Hepatic stellate cell (primary cell): ENCODE measurements at places on chromosomes 4 and X.
A peak's percentile ranks its signal among the peaks of the same experiment; 100 is the strongest.

- DNase-seq, result no peak
These were observed 142.3 kb downstream of the SHROOM4 start for GRCh38 chrX:50671661-50672060.

DNA sequence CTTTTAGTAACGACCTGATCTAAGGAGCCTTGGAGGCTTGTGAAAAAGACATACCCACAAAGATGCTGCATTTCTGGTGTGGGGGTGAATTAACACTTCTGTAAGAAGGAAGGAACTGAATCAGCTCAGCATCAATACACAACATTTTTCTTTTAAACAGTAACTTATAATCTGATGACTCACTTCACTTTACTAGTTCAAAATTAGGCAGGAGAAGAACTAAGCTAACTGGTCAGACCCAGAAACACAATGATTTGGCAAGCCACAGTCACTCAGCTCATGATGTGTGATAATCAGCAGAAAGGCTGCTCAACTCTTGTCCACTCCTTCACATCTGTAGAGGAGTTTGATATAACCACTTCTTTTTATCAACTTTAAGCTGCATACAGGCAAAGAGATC, 4.6 kb downstream of the MMAA start:
- DNase-seq, result no peak

DNA sequence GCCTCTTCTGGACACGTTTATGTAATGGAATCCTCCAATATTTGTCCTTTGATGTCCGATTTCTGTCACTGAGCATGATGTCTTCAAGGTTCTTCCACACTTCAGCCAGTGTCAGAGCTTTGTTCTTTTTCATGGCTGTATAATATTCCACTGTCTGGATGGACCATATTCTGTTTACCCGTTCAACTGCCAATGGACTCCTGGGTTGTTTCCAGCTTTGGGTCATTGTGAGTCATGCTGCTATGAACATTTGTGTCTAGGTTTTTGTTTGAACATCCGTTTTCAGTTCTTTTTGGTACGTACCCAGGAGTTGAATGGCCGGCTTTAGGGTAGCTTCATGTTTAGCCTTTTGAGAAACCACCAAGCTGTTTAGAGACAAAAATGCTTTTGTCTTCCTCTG, 93.2 kb downstream of the SHOX start:
- no peak for DNase-seq

GRCh38 chr4:74320559-74321118, 12.4 kb downstream of the EPGN start:
- peak; percentile 23 for DNase-seq

DNA sequence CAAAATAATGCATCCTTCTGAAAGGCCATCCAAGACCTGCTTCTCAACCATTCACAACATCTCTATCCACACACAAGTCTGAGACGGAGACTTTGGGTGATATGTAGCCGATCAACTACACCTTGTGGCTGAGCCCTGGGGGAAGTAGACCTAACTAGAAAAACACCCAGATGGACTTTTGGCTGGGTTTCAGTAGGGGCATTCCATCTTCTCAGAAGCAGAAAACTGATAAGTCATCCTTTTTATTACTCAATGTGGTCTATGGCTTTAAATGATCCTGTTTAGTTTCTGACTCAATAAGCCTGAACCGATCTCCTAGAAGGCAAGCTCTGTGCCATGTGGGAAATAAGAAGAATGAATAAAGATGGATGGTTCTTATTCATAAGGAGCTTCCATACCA, 82.5 kb upstream of the AFF2 start:
- no peak for DNase-seq

GRCh38 chr4:148435654-148436406, 6.4 kb downstream of the NR3C2 start:
- DNase-seq, result no peak

GRCh38 chrX:18877469-18877868, 106.4 kb downstream of the PHKA2 start:
- no peak for DNase-seq

GRCh38 chr4:153181700-153182099, 22.5 kb upstream of the TRIM2 start:
- DNase-seq, result no peak

- DNase-seq, result no peak
These were observed 11.6 kb downstream of the USP38 start for GRCh38 chr4:143196323-143196722.

- no peak for DNase-seq
These were observed 22.2 kb upstream of the HSPA4L start for GRCh38 chr4:127759893-127760292.

DNA sequence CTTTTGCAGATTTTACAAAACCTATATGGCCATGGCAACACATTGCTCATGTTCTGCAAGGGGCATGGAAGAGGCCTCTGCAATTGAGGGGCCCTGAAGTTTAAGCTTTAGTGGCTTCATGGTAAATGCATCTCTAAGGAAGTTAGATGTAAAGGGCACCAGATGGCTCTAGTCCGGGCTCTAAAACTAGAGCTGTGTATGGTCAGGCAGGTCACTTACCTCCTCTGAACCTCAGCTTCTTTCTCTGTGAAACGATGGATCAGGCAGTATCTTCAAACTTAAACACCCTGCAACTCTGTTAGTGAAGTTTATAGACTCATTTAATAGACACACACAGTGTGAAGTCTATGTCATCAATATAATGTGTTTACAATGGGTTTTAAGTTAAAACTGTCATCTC, 10.0 kb downstream of the MAGEB17 start:
- no peak for DNase-seq

DNA sequence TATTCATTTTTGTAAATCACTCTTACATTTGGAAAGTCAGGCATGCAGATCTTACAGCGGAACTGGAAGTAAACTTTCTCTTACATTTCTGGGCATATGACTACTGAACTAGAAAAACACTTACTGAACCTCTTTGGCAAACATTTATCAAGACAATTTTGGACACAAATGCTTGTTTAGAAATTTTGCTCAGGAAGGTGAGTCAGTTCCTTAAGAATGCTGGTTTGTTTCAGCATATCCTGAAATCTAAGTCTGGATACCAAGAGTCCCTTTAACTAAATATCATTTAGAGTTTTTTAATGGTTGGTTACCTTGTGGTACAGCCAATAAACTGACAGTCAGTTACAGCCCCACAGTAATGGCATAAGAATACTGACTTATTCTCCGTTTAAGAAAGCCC, 15.0 kb downstream of the SHISA3 start:
- DNase-seq, result peak; percentile 29

- DNase-seq, result no peak
These were observed 50.6 kb downstream of the SCFD2 start for GRCh38 chr4:53315300-53315699.

- peak; percentile 21 for DNase-seq
These were observed 46.7 kb downstream of the FGF16 start for GRCh38 chrX:77493677-77494553.

GRCh38 chrX:79139446-79139845, 5.0 kb upstream of the GPR174 start:
- DNase-seq, result no peak

DNA sequence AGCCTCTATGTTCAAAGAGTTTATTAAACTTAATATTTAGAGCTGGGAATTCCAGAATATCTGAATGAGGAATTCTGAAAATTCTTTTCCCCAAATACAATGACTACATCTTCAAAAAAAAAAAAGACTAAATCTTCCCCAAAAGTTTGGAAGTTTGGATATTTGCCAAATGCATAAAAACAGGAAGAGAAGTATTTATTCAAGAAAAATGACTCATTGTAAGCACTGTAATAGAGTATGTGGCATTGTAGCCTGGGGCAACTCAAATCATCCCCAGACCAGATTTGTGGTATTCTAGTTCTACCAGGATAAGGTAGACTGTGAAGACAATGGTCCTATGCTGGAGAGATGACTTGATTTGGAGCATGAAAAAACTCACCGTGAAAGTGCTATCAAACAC, 78.5 kb upstream of the PDHA2 start:
- peak; percentile 2 for DNase-seq

DNA sequence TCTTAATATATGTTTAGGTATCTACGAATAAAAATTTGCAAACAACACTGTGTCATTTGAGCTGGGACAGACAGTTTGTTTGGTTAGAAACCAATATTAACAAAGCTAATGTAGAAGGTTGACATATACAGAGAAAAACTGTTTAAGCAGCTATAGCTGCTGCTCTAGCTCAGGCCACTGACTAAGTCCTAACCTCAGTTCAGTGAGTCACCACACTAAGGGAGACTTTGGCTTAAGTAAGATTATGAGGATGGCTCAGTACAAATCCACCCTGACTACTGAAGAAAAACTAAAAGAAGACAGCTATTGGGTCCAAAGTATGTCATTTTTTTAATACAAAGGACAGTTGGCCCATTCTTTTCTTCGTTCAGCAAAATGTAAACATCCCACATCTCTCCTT, 717.3 kb upstream of the ACTRT1 start:
- DNase-seq, result no peak
